ENCODE measurements at places on chromosomes 12 and 14.

- no peak for DNase-seq
Observed at GRCh38 chr12:91991399-91992187, 154.1 kb downstream of the BTG1 start.

DNA sequence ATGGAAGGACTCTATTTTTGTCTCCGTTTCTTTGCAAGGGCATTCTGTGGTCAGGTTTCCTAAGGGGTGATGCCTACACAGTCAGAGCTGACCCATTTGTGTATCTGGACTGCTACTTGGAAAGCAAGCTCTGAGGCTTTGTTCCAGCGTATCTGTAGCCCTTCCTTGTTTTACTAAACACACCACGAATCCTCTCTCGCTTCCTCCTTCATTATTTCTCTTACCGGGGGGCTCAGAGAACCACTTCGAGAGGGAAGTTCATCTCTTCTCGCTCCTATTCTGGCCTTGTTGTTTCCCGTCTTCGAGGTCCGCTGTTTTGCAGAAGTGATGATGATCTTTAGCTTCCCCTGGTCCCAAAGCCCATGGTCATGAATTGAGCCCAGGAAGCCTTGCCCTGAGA, 164.7 kb downstream of the SSPN start:
- DNase-seq: no peak

GRCh38 chr12:237026-237815, 23.3 kb upstream of the SLC6A12 start:
- DNase-seq: no peak

- DNase-seq: no peak
Observed at GRCh38 chr12:126781593-126781992, 1485.4 kb upstream of the TMEM132C start.

- no peak for DNase-seq
Observed at GRCh38 chr14:53237488-53237887, 84.4 kb upstream of the DDHD1 start.

DNA sequence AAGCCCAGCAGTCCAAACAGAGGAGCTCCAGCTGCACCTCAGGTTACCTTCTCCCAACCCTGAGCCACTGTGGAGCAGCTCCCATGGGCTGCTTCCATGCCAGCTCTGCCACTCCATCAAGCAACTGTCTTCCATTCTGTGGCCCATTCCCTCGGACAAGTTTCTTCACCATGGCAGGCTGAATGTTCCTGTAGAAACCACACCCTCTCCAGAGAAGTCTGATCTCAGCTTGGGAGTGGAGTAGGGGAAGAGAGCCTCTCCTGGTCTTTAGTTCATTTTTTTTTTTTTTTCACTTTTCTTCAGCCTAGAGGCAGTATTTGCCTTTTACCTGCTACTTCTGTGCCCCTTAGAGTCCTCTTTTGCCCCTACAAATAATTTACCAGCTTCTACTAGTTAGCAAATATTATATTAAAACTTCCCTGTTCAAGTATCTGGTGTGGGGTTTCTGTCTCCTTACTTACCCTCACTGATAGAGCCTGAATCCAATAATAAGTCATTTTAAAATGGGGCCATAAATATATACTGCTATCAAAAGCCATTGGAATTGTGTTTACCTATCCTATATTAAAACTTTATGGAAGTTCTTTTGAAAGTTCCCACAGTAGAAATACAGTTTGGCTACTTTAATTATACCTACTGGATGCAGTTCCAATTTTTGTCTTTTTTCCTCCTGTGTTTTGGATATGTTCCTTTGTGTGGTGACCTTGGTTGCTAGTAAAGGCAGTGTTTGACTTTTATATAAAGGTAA, 11.7 kb upstream of the SLC17A8 start:
- DNase-seq: no peak

- no peak for DNase-seq
Observed at GRCh38 chr12:102096855-102097254, 23.1 kb downstream of the NUP37 start.

DNA sequence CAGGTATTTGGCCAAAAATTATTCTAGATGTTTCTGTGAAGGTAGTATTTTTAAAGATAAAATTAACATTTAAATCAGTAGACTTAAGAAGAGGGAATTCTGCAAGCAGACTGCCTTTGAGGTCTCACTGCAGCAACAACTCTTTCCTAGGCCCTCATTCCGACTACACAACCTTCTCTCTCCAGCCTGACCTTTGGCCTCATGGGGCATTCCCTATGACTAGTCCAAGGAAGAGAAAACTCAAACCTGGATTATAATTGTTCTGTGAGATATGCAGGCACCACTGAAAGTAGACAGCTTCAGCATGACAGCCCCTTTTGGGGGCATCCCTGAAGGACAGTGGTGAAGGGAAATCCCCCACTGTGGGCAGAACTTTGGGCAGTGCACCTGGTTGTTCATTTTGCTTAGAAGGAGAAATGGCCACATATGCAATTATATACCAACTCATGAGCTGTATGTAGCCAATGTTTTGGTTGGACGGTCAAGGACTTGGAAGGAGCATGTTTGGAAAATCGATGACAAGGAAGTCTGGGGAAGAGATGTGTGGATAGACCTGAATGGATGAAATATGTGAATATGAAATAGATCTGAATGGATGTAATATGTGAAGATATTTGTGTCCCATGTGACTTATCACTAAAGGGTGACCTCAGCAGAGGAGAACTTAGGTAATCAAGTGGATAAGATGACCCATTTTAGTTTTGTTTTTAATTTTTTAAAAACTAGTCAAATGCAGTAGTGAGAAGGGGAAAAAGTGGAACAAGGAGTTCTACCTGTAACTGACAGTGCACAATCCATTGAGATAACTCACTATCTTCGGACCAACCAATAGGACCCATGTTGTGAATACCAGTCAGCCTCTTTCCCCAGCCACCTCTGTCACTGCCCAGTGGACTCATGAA, 233.3 kb upstream of the FOXN3 start:
- DNase-seq: no peak

DNA sequence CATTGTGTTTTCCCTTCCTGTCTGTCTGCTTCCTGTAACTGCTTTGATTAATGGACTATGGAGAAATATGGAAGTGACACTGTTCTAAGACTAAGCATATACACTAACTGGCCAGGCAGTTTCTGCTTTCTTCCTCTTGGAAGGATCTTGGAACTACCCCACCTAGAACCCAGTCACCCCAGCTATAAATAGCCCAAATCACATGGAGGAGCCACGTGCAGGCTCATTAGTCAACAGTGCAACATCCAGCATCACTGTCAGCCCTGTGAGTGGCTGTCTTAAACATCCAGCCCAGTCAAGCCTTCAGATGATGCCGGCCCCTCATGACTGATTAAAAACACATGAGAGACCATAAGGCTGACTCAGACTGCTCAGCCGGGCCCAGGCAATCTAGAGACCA, 39.2 kb downstream of the BCAT1 start:
- no peak for DNase-seq

GRCh38 chr12:14995583-14996425, 23.0 kb downstream of the PDE6H start:
- peak; percentile 41 for DNase-seq

DNA sequence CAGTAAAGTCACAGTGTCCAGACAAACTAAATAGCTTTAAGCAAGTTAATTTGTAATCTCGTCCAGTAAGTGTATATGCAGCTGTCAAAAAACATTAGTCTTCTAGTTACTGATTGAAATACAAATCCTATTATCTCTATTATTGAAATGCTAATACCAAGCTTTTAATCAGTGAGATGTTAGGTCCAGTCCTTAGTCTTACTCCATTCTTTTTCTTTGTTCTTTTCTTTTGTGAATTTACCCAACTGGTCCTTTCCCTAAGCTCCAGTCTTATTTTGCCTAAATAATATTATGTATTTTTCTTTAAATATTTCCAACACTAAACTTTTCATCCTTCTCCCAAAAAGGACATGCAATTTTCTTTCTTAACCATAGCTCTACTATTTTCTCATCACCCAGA, 57.2 kb downstream of the TSPAN19 start:
- no peak for DNase-seq

Measured in retina (tissue), 1 donor.